ENCODE measurements at places on chromosomes 13 and 19.

DNA sequence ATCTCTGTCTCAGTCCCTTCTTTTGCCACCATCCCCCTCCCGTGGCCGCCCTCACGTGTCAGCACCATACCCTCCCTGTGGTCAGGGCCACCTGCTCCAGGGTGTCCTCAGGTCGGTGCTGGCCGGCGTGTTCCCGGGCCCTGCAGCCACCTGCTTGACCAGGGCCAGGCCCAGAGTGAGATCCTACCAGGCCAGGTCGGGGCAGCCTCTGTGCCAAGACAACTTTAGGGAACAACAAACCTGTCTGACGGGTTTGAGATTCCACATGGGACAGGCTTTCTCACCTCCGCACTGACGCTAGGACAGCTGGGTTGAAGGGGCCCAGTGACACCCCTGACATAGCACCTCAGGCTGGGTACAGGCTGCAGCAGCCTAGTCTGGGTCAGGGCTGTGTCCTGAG is 7.5 kb upstream of the SBNO2 start:
- no peak for DNase-seq

DNA sequence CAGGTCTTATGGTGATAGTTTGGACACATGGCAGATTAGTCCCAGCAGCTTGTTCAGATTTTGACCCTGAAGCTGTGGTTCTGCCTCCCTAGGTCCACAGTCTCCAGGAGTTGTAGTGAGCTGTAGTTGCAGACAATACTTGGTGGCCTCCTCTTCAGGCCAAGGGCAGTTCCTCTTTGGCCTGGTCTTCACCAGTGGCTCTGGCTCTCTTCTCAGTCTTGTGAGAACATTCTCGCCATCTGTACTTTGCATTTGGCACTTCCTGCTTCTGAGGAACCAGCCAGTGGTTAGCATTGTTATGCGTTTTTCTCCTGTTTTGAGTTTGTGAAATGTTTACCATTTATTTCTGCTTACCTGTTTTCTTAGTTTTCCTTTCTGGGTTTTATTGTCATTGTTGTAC is 40.7 kb downstream of the PCCA start:
- no peak for DNase-seq

- DNase-seq, result peak; percentile 58
Observed at GRCh38 chr19:18280247-18281081, 958 bp downstream of the JUND start.

DNA sequence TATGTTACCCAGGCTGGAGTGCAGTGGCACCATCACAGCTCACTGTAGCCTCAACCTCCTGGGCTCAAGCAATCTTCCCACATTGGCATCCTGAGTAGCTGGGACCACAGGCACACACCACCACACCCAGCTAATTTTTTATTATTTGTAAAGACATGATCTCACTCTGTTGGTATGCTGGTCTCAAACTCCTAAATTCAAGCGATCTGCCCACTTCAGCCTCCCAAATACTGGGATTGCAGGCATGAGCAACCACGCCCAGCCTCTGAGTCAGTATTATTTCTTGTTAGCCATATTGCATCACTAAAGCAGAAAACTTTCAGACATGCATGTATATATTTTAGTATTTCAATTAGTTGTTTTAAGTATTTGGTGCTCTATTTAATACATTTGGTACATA is 376.4 kb downstream of the GPC6 start:
- no peak for DNase-seq

DNA sequence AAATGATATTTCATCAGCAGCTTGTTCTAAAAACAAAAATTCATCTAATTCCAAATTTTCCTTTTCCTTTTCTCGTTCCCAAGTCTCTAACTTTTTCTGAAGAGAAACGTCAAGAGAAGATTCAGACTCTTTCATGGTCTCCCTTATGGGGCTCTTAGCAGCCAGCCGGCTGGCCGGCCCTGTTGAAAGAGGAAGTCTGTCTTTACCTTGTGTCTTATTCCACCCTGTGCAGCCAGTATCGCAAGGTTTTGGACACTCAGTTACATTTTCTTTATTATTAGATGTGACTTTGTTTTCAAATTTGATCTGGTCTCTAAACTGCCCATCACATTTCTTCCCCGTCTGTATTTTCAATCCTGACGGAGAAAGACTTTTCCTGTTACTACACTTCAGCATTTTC is 142.3 kb downstream of the RNF17 start:
- DNase-seq, result no peak

DNA sequence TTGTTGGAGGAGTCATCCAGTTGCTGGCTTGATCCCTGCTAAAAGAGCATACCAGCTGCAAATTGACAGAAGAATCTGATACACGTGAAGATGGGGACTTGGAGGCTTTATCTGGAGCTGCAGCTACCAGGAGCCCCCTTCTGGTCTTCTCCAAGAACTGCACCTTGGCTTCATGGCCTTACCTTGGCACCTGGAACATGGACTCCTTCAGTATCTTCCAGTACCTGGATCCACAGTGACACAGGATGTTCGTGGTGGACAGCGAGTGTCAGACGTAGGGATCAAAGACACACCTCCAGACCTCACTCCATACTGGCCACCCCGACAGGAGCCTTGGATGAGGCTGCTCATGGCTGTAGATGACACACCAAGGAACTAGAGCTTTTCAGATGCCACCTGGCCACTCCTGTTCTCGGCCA is 9.9 kb upstream of the ACSBG2 start:
- peak; percentile 42 for DNase-seq

GRCh38 chr19:30358319-30358718 is 13.9 kb upstream of the ZNF536 start:
- DNase-seq, result no peak

DNA sequence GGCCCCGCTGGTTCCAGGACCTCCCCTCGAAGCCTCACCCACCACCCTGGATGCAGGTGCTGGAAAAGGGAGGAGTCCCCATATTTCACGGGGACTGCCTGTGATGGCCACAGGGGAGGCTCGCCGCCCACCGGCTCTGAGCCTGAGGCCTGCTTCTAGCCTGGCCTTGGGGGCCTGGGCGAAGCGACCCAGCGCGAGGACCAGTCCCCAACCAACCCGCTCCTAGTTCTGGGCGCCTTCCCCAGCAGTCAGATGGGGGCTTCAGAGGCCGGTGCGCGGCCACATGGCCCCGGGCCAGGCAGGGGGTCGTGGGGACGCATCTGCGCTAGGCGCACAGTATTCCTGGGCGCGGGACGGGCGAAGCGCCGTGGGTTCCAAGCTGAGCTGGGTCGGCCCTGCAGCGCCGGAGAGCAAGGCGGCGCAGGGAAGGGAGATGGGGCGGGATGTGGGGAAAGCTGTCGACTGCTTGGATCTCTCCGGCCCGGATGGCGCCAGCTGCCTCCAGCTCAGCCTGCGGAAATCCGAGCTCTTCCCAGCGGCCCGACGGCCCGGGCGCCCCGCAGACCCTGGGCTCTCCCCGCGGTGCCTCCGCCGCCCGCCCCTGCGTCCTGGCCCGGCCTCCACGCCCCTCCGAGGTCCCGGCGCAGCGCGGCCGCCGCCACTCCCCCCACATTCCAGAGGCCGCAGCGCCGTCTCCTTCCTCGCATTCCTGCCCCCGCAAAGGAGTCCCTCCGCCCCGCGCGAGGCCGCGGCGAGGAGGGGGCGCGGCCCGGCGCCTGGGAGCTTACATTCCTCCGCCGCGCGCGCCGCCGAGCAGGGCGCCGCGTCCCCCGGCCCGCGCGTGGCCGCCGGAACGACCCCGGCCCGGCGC is at the start of gene WTIP:
WTIP (plus strand) TSS at position 788 of the 871 bp plus-strand sequence. CDS start 217 bp downstream, outside the sequence.
- DNase-seq, result no peak

DNA sequence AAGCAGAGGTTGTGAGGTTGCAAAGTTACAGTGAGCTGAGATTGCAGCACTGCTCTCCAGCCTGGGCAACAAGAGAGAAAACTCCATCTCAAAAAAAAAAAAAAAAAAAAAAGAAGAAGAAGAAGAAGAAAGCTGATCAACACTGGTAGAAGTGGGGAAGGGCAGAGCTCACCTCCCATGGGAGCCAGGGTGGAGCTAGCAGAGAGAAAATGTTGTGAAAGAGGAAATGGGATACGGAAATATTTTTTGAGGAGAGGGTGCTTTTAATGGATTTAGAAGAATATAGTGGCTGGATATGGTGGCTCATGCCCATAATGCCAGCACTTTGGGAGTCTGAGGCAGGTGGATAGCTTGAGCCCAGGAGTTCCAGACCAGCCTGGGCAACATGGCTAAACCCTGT is 6.8 kb downstream of the GPR42 start:
- DNase-seq, result no peak

GRCh38 chr19:48444129-48444935 is 1.5 kb upstream of the GRWD1 start:
- DNase-seq, result no peak

DNA sequence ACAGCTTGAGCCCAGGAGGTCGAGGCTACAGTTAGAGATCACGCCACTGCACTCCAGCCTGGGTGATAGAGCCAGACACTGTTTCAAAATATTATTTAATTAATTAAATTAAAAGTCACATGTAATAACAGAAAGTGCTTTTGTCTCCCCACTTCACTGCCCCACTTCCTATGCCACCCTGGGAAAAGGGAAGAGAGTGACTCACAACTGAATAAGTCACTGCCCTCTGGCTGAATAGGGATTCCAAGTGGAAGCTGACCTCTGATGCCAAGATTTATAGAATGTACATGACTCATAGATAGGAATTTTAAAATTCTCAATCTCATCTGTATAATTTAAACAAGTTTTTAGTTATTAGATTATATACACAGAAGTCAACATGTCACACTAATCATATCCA is 22.2 kb upstream of the ERVV-1 start:
- no peak for DNase-seq

- no peak for DNase-seq
Observed at GRCh38 chr13:110470272-110471009, 91.1 kb downstream of the RAB20 start.

DNA sequence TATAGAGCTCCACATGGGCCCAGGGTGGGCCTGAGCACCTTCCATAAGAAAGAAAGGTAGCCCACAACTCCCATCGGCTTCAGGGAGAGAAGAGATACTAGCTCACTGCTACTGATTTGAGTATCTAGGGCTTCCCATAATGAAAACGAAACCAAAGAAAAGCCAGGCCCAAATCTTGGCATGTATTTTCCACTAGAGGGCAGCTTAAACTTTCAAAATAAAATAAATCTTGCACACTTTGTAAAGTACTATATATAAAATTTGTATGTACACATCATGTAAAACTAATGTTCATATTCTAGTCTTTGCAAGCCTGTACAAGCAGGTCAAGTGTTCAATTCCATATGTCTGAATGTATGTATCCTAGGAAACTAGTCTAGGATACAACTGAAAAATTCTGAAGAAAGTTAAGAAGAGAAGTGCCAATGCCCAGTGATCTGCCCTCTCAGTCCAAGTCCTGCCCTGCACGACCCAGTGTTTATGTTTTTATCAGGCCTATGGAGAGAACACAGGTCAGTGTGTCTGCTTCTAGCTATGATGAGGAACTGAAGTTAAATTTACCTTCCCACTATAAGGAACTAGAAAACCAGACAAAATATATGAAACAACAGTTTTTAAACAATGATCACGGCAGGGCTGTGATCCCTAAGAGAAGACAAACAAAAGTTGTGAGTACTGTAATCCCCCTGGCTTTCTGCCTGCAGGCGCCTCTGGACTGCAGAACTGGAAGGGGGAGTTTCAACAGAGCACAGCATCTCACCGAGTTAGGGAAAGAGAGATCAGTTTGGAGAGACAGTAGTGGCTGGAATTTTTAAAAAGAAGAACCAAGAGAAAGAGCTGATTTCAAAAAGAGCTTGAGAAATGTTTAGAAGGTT is 475.7 kb downstream of the UQCRFS1 start:
- no peak for DNase-seq

- no peak for DNase-seq
Observed at GRCh38 chr13:57724486-57725272, 93.1 kb downstream of the PCDH17 start.

GRCh38 chr13:43720780-43721397 is 65.9 kb downstream of the ENOX1 start:
- DNase-seq, result no peak

- DNase-seq, result no peak
Observed at GRCh38 chr13:106156468-106156867, 379.0 kb downstream of the EFNB2 start.

DNA sequence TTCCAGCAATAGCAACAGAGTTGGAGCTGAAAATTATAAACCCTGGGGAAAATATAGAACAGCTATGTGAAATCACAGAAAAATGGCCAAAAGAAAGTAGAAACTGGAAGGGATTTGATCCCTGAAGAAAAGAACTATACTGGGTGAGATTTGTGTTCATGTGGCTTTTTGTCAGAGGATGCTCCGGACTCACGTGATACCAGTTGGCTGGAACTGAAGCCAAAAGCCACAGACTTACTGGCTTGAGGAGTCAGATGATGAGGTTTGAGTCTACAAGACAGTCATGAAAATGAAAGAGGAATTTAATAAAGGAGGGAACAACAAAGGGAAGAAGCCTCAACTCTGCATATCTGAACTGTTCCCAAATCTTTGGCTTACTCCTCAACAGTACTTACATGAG is 427.1 kb downstream of the GPC5 start:
- no peak for DNase-seq

DNA sequence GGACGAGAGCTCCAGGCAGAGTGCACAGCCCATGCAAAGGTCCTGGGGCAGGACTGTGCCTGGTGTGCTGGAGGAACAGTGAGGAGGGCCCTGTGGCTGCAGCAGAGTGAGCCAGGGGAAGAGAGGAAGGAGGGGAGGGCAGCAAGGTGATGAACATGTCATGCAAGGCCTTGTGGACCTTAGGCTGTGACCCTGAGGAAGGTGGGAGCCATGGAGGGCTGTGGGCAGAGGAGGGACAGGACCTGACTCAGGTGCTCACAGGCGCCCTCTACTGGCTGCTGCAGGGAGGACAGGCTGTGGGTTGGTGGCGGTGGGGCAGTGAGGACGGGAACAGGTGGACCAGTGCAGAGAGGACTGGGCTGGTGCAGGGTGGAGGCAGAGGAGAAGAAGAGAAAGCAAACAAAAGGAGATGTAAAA is 170.3 kb downstream of the PTPRS start:
- peak; percentile 62 for DNase-seq

DNA sequence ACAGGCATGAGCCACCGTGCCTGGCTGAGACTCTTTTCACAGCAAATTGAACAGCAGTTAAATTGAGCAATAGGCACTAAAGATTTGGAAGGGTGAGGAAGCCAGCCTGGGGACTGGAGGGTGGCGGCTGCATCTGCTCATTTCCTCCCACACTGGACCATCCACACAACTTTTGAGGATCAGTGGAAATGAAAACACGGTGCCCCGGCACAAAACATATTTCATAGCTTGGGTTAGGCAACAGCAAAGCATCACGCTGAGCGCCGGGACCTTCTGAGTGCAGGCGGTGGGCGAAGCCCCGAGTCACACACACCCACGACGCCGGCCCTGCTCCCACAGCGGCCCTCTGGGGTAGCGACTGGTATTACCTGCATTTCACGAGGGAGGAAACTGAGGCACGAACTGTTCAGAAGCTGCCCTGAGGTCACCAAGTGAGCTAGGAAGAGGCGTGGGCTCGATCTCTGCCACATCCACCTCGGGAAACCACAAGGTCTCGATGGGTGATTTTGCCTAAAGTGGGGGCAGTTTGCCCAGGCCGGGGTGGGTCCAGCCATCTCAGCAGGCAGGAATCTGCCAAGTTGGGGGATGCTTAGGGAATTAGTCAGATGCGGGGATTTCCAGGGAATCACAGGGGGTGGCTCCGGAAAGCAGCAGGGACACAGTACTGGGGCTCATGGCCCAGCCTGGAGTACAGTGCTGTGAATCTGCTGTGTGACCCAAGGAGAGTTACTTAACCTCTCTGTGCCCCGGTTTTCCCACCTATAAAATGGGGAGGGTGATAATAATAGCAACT is 3.5 kb upstream of the SBNO2 start:
- no peak for DNase-seq

GRCh38 chr13:100108913-100109507 is 20.1 kb downstream of the PCCA start:
- no peak for DNase-seq

- peak; percentile 40 for DNase-seq
Observed at GRCh38 chr13:102870677-102871415, 25.0 kb downstream of the ERCC5 start.

Measured in stimulated activated CD4-positive, alpha-beta T cell treated with anti-CD3 and anti-CD28 coated beads, Interleukin-2, amount 100 ng/mL, for 48 hours (primary cell).